HT1080 (cell line): ENCODE measurements at places on chromosomes 7 and 10.

DNA sequence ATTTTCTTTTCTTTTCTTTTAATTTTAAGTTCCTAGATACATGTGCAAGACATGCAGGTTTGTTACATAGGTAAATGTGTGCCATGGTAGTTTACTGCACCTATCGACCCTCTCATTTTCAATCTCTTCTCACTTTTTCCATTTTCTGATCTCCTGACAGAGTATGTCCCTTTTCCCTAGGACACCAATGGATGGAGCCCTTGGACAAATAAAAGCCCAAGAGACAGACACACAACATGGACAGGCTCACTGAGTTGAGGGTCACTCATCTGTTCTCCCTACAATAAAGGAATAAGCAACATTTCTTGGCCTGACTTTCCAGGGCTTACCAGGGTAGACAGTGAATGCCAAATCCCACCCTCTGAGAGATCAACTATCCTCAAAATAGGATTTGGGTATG is 15.2 kb upstream of the UBE2D1 start:
- no peak for DNase-seq

DNA sequence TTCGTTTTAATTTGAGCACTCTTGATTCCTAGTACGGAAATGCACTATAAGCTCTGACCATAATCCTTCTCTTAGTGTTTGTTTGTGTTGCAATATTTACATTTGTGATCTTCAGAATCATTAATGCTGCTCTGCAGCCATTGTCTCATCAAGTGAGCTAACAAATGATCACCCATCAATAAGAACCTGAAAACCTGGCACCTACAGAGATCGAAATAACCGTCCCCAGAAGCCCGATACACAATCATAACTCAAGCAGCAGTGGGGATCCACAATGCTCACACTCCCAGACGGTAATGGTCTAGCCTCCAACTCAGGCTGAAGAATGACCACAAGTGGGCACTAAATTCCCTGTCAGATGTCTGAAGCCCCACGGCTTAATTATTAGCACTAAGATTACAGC is 156.0 kb upstream of the NFE2L3 start:
- DNase-seq: no peak

GRCh38 chr10:89553064-89553734 is 17.8 kb upstream of the SLC16A12 start:
- DNase-seq: peak; percentile 94

GRCh38 chr7:150451097-150451793 is 815 bp downstream of the GIMAP8 start:
- no peak for DNase-seq

GRCh38 chr10:76115131-76115470 is 683.7 kb downstream of the LRMDA start:
- DNase-seq: no peak

- DNase-seq: no peak
Measured at GRCh38 chr7:2503056-2503941, 16.3 kb upstream of the LFNG start.

DNA sequence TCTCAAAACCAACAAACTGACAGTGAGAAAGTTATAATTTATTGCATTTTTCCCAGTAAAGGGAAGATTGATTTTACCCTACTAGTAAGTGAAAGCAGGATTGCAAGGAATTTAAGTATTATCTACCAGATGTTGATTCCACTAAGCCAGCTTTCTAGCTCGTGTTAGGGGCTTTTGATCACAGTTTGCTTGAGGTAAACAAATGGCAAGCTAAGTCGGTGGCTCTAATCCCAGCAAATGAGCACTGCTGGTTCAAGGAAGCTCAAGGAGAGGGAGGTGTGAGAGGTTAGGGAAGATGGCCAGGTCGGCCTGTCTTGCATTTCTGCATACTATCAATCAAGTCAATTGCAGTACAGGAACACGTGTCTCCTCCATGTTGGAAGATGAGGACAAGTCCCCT is 448.7 kb upstream of the POM121L12 start:
- DNase-seq: no peak

GRCh38 chr7:1096156-1097119 is 8.5 kb downstream of the GPER1 start:
- no peak for DNase-seq

GRCh38 chr7:92614660-92615174 is 24.5 kb upstream of the FAM133B start:
- DNase-seq: no peak
